ENCODE measurements at places on chromosomes 5 and 9.

- no peak for DNase-seq
Measured at GRCh38 chr9:90842996-90843395, 41.4 kb downstream of the SYK start.

- DNase-seq = no peak
Measured at GRCh38 chr5:58759745-58760144, 176.9 kb downstream of the RAB3C start.

- DNase-seq = no peak
Measured at GRCh38 chr9:114909661-114910060, 20.7 kb downstream of the TNFSF8 start.

- DNase-seq = no peak
Measured at GRCh38 chr5:8600843-8601242, 731.9 kb downstream of the MTRR start.

GRCh38 chr9:113319054-113319453, 15.9 kb upstream of the RNF183 start:
- no peak for DNase-seq

DNA sequence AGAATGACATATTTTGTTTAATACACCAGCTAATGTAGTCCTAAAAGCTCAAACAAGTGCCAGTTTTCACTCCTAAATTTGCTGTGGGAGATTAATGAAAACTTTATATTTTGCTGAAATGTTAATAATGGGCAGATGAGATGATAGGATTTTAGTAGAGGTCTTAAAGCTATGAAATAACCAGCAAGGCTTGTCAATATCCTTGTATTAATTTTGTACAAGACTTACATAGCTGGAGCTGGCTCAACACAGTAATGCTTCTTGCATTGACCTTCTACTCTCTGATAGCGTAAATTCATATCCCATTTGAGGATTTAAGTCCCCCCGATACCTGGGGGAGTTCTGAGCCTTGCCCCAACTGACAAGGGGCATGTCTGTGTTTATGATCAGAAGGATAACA, 219.2 kb downstream of the MAPKAP1 start:
- no peak for DNase-seq

DNA sequence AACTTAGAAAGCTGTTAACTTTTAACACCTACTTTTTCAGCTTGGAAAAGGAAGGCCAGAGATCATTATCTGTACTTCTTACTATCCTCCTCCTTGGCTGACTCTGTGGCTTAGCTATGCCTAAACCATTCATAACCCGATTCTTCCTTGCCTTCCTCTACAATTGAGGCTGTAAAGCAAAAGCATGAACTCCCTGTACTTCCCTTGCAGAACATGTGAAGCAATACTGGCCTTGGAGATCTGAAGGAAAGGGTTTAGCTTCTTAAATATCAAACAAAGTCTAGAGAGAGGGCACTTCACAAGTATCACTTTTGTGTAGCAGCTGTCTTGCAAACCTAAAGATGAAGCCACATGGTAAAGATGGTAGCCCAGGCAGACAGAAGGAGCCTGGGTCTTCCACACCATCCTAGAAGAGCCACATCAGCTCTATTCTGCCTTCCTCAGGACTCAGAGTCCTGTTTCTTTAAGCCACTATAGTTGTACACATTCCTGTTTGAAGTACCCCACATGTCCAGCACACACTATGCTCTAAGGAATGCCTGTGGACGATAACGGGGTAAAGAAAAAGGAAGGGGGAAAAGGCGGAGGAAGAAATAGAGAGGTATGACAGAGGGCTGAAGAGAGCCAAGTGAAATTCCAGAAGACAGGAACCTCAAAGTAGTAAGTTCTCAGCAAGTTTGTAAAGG, 169.2 kb downstream of the SLIT3 start:
- no peak for DNase-seq

- no peak for DNase-seq
Measured at GRCh38 chr5:137856916-137857862, 10.5 kb upstream of the MYOT start.

- peak; percentile 61 for DNase-seq
Measured at GRCh38 chr9:100670719-100671118, 92.8 kb downstream of the CAVIN4 start.

DNA sequence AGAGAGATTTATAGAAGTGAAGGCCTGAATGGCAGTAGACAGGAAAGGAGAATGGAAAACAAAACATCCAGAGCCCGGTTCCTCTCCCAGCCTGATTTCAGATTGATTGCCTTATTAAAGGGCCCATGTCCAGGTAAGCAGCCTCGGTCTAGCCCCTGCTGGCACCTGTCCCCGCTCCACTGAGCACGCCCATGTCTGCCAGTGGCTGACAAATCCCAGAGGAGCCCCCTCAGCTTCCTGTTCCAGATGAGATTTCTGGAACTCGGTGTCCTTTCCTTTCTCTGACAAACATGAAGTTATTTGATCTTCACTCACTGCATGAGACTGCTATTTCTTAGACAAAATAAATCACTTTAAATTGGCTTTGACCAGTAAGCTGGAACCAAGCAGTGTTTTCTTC, 187.0 kb upstream of the ADCY2 start:
- peak; percentile 99 for DNase-seq

DNA sequence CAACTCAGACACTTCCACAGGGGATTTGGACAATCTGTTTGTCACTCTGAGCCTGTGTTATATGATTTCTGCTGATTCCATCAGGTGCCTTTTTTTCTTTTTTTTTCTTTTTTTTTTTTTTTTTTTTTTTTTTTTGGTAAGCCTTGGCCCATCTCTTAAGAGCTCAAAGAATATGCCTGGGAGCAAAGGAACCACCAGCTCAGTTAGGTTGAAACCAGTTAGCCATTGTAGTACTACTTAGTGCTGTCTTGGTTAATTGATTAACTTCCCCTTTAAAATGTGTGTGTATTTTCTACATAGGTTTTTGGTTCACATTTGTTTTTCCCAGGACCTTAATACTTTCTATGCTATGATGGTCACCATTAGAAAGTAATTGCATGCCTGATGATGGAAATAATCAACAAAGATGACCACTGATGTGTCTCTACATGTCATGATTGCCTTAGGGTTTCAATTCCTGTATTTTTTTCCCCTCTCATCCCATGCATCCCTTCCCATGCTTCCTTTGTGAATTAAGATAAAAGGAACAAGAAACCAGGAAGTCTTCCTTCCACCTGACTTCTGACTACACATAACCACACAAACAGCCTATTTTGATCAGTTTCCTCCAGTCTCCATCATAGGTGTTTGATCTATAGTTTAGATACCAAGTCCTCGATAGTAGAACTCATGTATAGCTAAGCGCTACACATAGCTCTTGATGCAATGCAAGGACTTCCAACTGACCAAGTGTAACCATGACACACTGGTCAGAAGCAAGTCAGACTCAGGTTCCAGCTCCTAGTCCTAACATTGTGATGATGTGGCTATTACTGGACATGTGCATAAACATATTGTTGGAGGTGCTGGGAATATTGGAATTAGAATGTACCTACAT, 306.1 kb downstream of the EFNA5 start:
- no peak for DNase-seq

DNA sequence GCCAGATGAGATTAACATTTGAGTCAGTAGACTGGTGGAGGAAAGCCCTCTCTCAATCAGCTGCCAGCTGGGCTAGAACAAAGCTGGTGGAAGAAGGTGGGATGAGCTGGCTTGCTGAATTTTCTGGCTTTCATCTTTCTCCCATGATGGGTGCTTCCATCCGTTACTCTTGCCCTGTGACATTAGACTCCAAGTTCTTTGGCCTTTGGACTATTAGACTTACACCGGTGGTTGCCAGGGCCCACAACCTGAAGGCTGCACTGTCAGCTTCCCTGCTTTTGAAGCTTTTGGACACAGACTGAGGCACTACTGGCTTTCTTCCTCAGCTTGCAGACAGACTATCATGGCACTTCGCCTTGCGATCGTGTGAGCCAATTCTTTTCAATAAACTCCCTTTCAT, 642.7 kb downstream of the TAF11L14 start:
- DNase-seq = no peak

GRCh38 chr9:34524349-34524748, 1.6 kb upstream of the ENHO start:
- DNase-seq = no peak

DNA sequence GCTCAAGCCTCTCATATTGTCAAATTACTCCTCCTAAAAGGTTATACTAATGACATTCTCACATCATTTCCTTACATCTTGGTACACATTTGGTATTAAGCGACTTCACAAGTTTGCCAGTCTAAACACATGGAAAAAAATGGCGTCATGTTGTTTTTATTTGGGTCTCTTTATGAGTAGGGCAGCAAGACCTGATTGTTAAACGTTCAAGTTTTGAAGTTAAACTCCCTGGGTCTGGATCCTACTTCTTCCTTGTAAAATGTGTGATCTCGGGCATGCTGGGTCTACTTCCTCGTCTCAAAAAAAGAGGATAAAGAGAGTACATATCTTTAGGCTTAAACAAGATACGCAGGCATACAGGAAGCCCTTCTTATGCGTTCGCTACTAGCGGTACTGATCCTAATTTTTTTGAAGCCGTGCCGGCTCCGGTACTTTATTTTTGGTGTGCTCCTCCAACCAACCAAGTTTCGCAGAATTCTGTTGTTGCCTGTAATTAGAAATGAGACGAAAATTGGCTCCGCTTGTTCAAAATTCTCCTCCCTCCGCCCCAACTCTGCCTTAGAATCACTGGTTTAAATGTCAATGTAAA, 596 bp upstream of the CDC37L1 start:
- DNase-seq = peak; percentile 61

DNA sequence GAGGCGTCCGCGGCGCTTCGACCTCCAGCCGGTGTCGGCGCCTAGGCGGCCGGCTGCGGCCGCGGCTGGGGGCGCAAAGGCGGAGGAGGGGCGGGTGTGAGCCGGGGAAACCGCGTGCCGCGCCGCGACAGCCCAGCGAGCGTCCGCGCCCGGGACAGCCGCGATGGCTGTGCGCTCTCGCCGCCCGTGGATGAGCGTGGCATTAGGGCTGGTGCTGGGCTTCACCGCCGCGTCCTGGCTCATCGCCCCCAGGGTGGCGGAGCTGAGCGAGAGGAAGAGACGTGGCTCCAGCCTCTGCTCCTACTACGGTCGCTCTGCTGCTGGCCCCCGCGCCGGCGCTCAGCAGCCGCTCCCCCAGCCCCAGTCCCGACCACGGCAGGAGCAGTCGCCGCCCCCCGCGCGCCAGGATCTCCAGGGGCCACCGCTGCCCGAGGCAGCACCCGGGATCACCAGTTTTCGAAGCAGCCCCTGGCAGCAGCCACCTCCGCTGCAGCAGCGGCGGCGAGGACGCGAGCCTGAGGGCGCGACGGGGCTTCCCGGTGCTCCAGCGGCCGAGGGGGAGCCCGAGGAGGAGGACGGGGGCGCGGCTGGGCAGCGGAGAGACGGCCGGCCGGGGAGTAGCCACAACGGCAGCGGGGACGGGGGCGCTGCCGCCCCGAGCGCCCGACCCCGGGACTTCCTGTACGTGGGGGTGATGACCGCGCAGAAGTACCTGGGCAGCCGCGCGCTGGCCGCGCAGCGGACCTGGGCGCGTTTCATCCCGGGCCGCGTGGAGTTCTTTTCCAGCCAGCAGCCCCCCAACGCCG, 605 bp downstream of the CHSY3 start:
- DNase-seq = no peak

DNA sequence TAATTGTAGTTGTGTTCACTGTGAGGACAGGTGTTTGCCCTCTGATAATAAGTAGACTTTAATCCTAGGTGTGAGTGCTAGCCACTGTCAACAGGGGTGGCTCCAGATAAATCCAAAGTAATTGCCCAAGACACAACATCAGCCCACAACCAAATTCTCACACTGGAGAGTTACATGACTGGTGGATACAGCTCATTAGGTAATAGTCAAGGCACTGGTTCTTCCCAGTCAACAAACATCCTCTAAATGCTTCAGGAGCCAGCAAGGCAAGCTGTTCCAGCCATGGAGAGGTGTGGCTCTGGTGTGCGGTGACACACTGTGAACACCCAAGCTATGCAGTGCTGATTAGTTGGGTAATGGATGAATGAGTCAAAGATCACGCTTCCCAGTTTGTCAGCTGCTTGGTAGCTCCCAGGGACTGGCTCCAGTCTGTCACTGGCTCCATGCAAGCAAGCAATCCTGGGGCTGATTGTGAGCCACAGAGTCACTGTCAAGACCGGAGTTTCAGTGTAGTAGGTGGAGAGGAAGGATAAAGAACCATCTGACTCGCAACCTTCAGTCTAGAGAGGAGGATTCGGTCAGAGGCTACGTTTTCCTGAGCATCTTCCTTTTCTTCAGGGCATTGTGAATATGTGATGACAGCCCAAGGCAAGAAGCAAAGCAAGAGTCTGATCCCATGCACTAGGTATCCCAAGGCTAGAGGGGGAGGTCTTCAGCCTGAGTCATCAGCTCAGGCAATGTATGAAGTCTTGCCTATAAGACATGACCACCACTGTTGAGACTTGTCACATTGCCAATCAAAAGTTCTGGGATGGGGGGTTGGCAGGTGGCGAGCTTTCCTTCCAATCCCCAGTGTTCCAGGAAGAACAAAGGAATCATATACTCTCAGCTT, 63.1 kb downstream of the UGCG start:
- peak; percentile 68 for DNase-seq

- no peak for DNase-seq
Measured at GRCh38 chr5:17167171-17167891, 50.1 kb upstream of the BASP1 start.

- DNase-seq = no peak
Measured at GRCh38 chr5:6253846-6254245, 124.5 kb downstream of the MED10 start.

DNA sequence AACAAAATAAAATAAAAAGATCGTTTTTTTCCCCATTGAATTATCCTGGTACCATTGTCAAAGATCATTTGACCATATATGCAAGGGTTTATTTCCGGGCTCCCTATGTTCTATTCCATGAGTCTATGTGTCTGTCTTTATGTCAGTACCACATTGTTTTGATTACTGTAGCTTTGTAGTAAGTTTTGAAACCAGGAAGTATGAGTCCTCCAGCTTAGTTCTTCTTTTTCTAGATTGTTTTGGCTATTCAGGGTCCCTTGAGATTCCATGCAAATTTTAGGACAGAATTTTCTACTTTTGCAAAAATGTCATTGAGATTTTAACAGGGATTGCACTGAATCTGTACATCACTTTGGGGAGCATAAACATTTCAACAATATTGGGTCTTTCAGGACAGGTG, 18.7 kb upstream of the EEIG1 start:
- DNase-seq = no peak

DNA sequence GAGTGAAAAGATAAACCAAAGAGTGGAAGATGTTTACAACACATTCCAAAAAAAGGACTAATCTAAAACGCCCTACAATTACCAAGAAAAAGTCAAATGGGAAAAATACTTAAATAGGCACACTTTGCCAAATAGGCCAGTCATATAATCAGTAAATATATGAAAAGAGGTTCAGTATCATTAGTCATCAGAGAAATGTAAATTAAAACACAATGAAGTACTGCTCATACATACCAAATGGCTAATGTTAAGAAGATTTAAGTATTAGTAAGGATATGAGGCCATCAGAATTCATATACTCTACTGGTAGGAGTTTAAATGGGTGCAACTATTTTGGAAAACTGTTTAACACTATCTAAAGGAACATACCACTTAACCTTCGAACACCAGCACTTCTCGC, 47.6 kb downstream of the ZDHHC21 start:
- no peak for DNase-seq

- no peak for DNase-seq
Measured at GRCh38 chr5:173710528-173710927, 94.1 kb upstream of the BOD1 start.

- no peak for DNase-seq
Measured at GRCh38 chr5:160469156-160470144, 47.8 kb downstream of the PTTG1 start.

- no peak for DNase-seq
Measured at GRCh38 chr5:117296872-117297271, 722.2 kb upstream of the SEMA6A start.

GRCh38 chr5:14669415-14669814, 4.9 kb downstream of the OTULIN start:
- no peak for DNase-seq

All from NCI-H1105 treated with DMSO at 0.1 percent for 48 hours (cell line).